T-helper 2 cell treated with Interferon-gamma antibody and Interleukin-4, amounts not matched to agents 100 ng/mL and 5 ng/mL, for 36 hours (primary cell): ENCODE measurements at places on chromosomes 1 and 21. TPM values are rescaled to one million over a fixed set of nuclear protein-coding genes. Genes with fewer than 3 reads are reported as not detected.

The SLC30A10 gene
- not detected in 2 replicates for total RNA-seq

The GJB4 gene
- not detected in 2 replicates for total RNA-seq

The MIA3 gene
- total RNA-seq = 51.6 and 52.6 TPM in 2 replicates

The PRR9 gene
- total RNA-seq = not detected in 2 replicates

The FCER1G gene
- 2.5 and 3.1 TPM in 2 replicates for total RNA-seq

The TNFRSF4 gene
- total RNA-seq = 46.0 and 47.8 TPM in 2 replicates

The OSCP1 gene
- total RNA-seq = 0.82 and 0.89 TPM in 2 replicates

The LCE2B gene
- total RNA-seq = not detected in 2 replicates

The PMVK gene
- 45.3 and 47.9 TPM in 2 replicates for total RNA-seq
